Fibroblast of lung (primary cell): ENCODE measurements at places on chromosomes 13 and 19. TPM values are rescaled to one million over a fixed set of nuclear protein-coding genes. Genes with fewer than 3 reads are reported as not detected.
A peak's percentile ranks its signal among the peaks of the same experiment; 100 is the strongest.

SLC10A2 gene
- not detected in 2 replicates for total RNA-seq

DNA sequence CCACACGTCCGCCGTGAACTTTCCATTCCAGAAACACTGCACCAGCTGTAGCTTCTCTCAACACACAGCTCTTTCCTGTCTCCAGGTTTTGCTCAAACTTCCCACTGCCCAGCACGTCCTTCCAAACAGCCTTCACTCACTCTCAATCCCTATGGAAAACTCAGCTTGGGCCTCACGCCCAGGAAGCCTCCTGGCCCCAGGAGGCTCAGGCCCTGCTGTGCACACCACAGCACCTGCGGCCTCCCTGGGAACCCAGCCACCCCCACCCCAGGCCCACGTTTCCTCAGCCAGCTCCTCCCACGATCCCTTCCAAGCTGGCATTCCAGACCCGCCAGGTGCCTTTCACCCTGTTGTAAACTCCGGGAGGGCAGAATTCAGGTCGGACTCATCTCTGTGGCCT is 35.2 kb downstream of the C13orf46 start:
- H3K27me3 ChIP-seq = no peaks in the 10 kb centered on the region
- no peak overlapping the region for H3K27ac ChIP-seq
- no peak overlapping the region for H3K4me3 ChIP-seq
- DNase-seq = peak; percentile 55
- peaks cover 1% of the 10 kb centered on the region for H3K36me3 ChIP-seq

PNMA8A gene
- 3.9 and 8.9 TPM in 2 replicates for total RNA-seq

DNA sequence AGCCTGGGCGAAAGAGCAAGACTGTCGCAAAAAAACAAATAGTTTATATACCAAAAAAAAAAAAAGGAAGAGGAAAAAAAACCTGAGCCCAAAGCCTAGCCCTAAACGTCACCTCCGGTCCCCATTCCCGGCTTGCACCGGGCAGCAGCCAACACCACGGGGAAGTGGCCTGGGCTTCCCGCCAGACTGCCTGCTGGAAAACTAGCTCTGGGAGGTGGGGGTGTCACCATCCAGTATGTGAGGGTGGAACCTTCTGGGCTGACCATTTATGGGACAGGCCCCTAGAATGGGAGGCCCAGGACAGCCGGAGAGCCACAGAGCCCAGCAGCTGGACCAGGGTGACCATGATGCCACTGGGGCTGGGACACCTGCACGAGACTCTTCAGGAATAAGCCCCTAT is 37.3 kb downstream of the IL12RB1 start:
- no peak overlapping the region for H3K4me3 ChIP-seq
- H3K36me3 ChIP-seq = no peaks in the 10 kb centered on the region
- peaks cover 6% of the 10 kb centered on the region for H3K4me1 ChIP-seq
- DNase-seq = peak; percentile 33

ZNF549 gene
- total RNA-seq = 6.7 and 7.8 TPM in 2 replicates

DNA sequence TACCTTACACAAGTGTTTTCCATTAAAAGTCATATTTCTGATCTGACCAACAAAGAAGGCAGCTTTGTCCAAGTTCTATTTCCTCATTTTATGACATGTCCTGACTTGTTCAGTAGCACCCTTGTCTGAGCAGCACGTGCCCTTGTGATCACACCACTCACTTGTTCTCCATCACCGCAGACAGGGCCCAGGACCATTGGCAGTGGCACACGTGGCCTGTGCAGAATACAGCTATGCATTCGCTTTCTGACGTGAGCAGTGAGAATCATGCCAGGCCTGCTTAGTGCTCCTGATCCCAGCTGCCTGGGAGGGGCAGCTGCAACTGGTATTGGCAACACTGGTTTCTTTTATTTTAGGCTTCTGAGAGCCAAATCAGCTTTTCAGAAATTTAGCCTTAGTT is 134.2 kb downstream of the FRY start:
- no peak overlapping the region for H3K4me3 ChIP-seq
- H3K27me3 ChIP-seq = no peaks in the 10 kb centered on the region
- H3K4me1 ChIP-seq = peaks cover 7% of the 10 kb centered on the region
- DNase-seq = no peak
- no peak overlapping the region for H3K27ac ChIP-seq

CEACAM1 gene
- total RNA-seq = not detected in 2 replicates

DNA sequence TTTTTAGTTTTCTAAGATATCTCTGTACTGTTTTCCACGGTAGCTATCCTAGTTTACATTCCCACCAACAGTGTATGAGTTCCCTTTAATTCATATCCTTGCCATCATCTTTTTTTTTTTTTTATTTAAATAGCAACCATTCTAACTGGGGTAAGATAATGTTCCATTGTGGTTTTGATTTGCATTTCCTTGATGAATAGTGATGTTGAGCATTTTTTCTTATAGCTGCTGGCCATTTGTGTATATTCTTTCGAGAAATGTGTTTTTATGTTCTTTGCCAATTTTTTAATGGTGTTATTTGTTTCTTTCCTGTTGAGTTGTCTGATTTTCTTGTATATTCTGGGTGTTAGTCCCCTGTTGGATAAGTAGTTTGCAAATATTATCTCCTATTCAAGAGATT is 454.8 kb downstream of the DACH1 start:
- DNase-seq = peak; percentile 54
- H3K27me3 ChIP-seq = no peaks in the 10 kb centered on the region
- H3K4me1 ChIP-seq = no peaks in the 10 kb centered on the region
- H3K27ac ChIP-seq = no peak overlapping the region
- no peak overlapping the region for H3K4me3 ChIP-seq
- H3K36me3 ChIP-seq = no peaks in the 10 kb centered on the region
